ENCODE measurements at places on chromosomes 13 and 19.

- no peak for DNase-seq
These were observed 14.5 kb upstream of the KLK4 start for GRCh38 chr19:50925734-50926133.

DNA sequence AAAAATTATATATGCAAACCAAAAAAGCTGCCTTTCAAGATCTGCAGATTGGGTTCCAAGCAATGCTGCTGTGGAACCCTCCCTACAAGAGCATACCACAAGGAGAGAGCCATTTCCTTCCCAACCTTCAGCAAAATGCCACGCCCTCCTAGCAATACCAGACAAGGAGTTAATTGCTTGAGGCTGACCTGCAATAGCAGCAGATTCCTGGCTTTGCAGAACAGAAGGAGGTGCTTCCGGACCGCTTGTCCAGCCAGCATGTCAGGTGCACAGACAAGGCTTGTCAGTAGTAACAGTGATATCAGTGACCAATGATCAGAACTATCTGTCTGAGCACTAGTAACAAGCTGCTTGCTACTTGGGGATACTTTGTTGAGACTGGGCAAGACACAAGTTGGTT, 301.6 kb downstream of the FGF14 start:
- DNase-seq = no peak

DNA sequence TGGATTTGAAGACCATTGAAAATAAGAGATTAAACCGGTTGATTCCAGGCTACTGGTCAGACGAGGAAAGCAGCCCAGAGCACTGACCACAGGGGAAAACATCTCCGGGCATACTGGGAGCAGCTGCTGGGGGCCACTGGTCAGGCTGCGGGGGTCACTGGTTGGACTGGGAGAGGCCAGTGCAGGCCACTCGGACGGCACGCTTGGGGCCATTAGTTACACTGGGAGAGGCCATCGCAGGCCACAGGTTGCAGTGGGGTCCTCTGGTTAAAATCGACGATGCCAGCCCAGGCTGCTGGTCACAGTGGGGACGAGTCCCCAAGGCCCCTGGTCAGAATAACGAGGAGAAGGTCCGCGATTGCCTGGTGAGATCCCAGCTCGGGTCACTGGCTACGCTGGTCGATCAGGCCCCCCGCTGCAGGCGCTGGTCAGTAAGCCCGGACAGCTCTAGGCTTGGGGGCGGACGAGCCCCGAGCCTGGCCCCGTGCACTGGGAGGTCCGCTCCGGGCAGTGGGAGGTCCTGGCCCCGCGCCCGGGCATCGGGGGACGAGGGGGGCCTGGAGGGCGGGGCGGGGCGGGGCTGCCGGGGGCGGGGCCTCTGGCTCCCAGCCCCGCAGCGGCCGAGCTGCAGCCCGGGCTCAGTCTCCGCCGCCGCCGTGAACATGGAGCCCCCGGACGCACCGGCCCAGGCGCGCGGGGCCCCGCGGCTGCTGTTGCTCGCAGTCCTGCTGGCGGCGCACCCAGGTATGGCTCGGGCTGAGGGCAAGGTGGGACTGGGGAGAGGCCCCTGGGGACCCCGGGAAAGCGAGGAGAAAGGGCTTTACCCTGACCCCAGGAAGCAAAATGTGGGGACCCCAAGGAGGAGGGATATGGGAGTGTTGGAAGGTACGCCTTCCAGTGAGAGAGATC, at the start of gene BCAM:
Gene BCAM, plus strand, starts transcription at position 641 of the 909 bp plus-strand sequence. Its CDS starts 22 bp downstream, at position 663.
- DNase-seq = no peak

DNA sequence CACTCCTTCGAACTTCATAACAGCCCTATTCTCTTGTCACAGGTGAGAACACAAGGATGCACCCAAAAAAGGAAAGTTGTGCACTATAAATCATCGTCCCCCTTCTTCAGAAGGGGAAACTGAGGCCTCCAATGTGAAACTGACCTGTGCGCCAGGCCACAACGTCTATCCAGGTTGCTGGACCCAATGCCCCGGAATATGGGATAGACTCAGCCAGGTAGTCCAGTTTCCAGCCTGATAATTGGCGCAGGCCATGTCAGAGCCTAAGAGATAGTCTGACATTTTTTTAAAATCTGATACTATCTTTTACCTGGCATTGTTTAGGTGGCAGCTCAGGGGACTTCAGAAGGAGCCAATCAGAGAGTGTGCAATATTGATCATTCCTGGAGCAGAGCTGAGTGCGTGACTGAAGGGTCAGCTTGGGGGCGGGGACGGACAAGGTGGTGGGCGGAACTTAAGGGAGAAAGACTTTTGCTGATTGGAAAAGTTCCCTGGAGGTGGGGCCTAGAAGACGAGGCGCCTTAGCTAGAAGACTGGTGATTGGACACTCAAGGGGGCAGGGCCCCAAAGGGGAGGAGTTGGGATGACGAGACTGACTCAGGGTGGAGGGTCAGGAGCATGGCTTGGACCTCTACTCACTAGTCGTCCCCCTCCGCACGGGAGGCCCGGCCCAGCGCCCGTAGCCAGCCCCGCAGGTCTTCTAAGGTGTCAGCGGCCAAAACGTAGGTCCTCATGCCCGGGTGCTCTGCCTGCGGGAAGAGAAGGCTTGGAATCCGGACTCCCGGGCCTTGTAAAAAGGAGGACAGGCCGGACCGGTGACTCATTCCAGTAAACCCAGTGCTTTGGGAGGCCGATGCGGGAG, 8.5 kb downstream of the PLEKHA4 start:
- no peak for DNase-seq

- DNase-seq = no peak
These were observed 22.2 kb upstream of the ZNF181 start for GRCh38 chr19:34711890-34712289.

- no peak for DNase-seq
These were observed 83.8 kb downstream of the LNX2 start for GRCh38 chr13:27536361-27537101.

DNA sequence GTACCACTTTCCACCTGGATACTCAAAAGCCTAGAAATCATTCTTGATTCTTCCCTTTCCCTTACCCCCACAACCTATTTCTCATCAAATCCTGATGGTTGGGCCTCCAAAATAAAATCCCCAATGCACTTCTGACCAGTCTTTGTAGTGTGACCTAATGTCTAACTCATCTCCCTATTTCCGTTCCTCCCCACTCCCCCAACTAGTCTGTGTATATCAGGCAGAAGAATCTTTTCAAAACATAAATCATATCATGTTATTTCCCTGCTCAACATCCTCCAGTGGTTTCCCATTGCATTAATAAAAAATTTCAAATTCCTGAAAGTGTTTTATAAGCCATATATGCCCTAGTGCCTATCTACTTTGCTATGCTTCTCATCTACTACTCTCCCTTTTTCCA, 17.7 kb downstream of the CCDC122 start:
- no peak for DNase-seq

GRCh38 chr19:8608941-8609278, 1.6 kb downstream of the ADAMTS10 start:
- no peak for DNase-seq

GRCh38 chr19:38563475-38563874, 54.3 kb downstream of the MAP4K1 start:
- DNase-seq = no peak

GRCh38 chr13:40271931-40272775, 394.3 kb downstream of the FOXO1 start:
- DNase-seq = no peak

DNA sequence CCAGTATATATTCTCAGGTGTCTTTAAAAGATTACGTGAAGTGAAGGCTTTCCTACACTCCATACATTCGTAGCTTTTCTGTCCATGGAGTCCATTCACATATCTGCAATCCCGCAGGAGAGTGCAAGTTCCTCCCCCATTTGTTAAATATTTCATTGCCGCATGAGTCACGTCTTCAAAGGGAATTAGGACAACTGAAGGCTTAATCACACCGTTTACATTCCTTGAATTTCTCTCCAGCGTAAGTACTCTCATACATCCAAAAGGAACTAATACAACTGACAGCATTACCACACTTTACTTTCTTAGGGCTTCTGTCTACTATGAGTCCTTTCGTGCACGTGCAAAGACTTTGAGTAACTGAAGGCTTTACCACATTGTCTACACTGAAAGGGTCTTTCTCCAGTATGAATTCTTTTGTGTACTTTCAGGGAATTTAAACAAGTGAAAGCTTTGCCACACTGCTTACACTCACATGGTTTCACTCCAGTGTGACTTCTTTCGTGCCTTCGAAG, 29.0 kb upstream of the ZNF564 start:
- no peak for DNase-seq

DNA sequence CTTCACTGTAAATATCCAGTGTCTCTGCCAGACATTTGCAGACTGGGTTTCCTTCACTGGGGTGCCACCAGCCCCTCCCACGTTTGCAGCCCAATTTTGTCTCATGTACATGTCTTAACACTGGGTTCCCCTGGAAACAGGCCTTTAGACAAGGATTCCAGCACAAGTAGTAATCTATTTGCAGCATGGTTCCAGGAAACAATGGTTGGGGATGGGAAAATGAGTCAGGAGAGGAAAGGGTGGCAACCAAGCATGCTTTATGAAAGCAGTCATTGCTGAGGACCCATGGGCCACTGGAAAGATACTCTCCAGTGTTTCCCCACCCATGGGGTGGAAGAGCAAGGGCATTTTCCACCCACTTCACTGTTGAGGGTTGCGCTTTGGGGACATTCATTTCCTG, 53.6 kb upstream of the FARP1 start:
- DNase-seq = no peak
